ENCODE measurements at places on chromosomes 7 and 10. TPM values are rescaled to one million over a fixed set of nuclear protein-coding genes. Genes with fewer than 3 reads are reported as not detected.

DNA sequence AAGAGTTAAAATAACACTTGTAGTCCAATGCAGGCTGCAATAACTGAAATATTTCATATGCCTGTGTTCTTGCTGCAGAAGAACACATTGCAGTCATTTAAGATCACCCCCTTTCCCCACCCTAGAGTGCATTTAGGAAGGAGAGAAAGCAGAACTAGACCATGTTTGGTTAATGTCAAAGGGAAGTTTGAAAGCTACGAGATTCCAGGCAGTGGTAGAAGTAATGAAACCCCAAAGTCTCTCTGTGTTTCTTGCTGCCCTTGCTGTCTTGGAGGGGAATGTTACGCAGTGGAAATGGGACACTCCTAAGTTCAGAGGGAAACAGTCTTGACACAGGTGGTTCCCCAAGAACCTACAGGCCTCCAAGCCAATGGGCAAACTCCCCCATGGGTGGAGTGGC lies 242.9 kb downstream of the PTEN start:
- no peak for DNase-seq

GRCh38 chr10:122029499-122030199 lies 40.7 kb downstream of the TACC2 start:
- no peak for DNase-seq

SNX10 gene
- 1.9 TPM for total RNA-seq

GRCh38 chr10:98217801-98218200 lies 50.2 kb downstream of the LOXL4 start:
- DNase-seq, result no peak

WDR86 gene
- total RNA-seq, result 0.41 TPM

DNA sequence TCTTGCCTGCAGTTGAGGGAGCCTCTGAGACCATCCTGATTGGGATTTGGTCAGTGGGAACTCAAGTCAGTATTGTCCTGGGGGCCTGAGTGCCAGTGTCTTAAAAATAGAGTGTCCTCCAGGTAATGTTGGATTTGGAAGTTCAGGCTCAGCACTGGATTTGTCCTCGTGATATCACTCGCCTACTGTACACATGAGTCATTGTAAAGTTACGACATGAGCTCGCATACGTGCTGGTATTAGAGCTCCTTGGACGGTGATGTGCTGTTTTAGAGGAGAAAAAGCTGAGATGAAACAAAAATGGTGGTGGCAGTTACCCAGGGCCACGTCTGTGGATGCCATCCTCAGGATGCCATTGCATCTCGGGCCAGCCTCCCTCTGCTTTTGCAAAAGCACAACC lies 78.2 kb downstream of the MGMT start:
- DNase-seq, result no peak

GRCh38 chr7:66110856-66111255 lies 3.8 kb upstream of the CRCP start:
- no peak for DNase-seq

Measured in Right ventricle myocardium inferior (tissue), 1 donor.